Esophagus squamous epithelium (tissue), 5 donors: ENCODE measurements at places on chromosomes 16 and 17. TPM values are rescaled to one million over a fixed set of nuclear protein-coding genes. Genes with fewer than 3 reads are reported as not detected.

- no peak for DNase-seq
Measured at GRCh38 chr17:12637015-12637414, 28.7 kb upstream of the MYOCD start.

GRCh38 chr17:60110586-60110985 is 31.9 kb upstream of the HEATR6 start:
- DNase-seq = no peak

- no peak for DNase-seq
Measured at GRCh38 chr16:20175358-20175757, 101.7 kb upstream of the GPR139 start.

DNA sequence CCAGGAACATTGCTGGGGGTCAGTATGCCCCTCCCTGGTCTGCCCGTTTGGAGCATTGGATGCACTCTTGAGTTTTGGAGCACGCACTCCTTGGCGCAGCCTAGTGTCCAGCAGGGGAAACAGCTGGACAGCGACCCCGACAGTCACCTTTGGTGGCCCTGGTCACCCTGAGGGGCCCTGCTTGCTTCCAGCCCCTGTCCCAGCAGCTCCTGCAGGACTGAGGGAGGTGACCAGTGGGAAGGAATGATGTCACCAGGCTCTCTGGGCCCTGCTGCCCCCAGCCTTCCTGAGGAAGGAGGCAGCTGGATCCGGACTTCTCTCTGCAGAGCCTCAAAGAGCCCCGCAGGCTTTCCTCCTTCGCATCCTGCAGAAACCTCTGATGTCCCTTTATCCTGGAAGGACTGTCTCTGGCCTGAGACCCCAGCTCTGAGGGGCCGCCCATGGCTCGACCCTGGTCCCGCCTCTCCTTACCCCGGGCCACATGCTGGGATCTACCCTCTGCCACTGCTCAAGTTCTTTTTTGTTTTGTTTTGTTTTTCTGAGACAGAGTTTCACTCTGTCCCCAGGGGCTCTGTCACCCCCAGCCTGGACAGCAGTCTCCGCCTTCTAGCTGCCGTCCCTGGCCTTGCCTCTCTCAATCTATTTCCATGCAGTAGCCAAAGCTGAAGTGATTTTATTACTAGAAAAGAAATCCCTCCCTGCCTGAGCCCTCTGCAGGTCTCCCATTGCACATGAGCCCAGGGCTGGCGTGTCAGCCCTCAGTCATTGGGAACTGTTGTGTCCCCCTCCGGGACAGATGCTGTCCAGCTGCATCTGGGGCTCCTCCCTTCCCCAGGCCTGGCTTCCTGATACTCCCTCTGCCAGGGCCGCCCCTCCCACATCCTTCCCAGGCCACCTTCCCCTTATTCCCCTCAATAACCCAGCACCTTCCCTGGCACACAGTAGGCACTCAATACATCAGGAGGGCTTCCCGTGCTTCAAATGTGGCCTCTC is 11.6 kb downstream of the ZSCAN10 start:
- DNase-seq = no peak

DNA sequence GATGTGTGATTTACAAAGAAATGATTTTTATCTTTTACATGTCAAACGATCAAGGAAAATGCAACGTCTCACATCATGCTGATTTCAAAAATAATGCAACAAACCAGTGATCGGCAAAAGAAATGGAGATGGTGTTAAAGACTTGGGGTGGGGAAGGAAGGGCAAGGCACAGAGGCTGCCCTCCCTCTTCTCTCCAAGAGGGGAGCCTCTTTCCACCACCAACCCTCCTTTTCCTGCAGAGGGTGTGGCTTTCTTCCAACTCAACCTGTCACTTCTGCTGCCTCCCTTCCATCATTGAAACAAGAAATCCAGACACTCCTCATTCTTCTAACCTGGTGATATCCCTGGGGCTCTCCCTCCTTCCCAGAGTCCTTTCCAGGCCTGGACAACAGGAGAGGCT is 320.8 kb downstream of the SLC39A11 start:
- no peak for DNase-seq

DNA sequence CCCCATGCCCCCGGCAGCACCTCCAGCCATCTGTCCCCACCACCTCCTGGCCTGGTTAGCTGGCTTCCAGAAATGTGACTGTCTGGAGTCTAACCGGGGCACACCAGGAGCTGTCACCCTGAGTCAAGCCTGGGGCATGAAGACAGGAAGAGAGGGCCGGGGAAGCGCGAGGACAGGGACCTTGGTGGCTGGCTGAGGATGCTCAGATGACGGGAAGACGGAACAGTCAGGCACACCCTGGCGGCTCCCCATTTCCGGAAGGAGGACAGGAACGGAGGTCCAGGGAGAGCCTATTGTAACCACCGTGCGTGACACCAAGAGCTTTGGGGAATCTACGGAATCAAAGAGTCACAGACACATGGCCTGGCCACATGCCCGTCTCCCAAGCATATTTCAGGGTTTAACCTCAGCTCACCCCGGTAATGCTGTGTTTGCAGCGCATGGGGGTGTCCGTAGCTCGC is 51.7 kb downstream of the SDK2 start:
- DNase-seq = no peak

DNA sequence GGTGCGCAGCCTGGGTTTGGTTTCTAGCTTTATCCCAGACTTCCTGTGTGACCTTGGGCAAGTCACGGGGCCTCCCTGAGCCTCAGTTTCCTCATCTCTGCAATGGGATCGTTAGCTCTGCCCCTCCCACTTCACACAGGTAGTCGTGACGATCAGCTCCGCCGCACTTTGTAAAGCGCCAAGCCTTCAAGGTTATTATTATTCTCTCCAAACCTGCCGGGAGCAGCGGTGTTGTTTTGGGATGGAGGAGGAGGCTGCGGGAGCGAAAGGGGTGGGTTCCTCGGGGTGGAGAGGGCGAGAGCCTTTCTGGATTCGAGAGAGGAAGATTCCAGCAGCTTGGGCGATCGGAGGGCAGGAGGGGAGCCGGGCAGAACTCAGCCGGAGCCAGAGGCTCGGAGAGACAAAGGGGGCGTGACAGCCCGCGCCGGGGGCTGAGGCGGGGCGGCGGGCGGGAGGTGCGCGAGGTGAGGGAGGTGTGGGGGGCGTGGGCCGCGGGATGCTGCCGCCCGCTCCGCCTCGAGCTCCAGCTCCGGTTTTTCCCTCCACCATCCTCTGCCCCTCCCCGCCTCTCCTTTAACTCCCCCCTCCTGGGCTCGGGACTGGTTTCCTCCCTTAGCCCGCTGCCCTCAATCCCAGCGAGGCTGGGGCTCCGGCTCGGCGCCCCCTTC is at the start of gene EFNB3:
Gene EFNB3, plus strand, starts transcription at position 602 of the 668 bp plus-strand sequence. CDS start 397 bp downstream, outside the sequence.
- no peak for DNase-seq

DNA sequence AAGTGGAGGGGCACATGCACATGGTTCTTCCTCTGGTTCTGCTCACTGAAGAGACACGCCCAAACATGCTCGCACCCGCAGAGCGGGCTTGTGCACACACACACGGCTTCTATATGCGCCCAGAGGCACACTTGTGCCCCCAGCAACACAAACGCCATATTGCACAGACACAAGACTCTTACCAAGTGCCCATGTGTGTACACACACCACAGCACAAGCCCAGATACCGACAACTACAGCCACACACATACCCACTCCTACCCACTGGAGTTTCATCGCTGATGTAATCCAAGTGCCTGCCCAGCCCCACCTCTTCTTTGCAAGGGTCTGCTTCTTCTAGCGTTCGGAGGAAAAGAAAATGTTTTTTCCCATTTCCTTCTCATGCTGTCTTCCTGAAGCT is 6.5 kb upstream of the PRR29 start:
- no peak for DNase-seq

DNA sequence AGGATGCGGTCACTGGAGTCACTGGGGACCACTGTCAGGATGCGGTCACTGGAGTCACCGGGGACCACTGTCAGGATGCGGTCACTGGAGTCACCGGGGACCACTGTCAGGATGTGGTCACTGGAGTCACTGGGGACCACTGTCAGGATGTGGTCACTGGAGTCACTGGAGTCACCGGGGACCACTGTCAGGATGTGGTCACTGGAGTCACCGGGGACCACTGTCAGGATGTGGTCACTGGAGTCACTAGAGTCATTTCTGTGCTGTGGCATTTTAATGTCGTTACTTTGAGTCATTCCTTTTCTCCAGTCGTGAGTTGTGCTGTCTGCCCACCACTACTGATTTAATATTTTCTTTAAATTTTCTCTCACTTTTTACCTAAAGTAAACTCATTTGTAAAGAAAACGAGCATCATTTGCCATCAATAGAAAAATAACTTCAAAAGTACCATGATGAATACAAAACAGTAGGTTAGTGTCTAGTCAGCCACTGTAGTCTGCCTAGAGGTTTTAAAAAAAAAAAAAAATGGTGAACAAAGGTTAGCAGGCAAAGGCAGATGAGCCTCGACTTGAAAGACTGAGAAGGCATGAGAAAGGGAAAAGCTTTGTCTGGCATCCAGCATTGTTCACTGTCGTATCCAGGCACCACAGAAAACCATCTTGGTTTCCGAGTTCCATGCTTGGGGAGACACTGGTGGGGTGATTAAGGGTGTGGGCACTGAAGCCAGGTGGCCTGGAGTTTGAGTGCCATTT is 346.6 kb downstream of the SNX29 start:
- no peak for DNase-seq

- no peak for DNase-seq
Measured at GRCh38 chr16:9334103-9334502, 242.7 kb downstream of the HAPSTR1 start.

- DNase-seq = no peak
Measured at GRCh38 chr16:78927766-78928165, 672.8 kb downstream of the MAF start.

DNA sequence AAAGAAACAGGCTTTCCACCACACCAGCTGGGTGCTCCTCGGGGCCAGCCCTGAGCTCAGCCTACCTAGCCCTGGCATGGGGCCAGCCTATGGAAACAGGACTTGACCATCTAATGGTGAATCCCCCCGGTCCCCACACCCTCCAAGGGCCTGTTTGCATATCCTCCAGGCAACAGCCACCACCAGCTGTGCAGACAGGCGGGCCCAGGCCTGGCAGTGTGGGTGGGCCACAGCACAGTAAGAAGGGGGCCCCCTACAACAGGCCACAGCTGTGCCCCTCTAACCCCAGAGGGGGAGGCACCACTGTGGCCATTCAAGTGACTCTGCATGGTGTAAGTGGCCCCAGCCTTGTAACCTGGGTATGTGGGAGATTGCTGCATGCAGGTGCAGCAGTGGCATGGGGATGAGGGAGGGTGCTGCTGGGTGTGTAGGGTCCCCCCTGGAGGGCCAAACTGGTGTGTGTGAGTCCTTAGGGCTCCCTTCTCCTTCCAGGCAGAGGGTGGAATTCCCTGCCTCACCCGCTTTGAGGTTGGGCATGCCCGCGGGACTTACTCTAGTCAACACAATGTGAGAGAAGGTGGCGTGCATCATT is 148.2 kb downstream of the C16orf78 start:
- no peak for DNase-seq

DNA sequence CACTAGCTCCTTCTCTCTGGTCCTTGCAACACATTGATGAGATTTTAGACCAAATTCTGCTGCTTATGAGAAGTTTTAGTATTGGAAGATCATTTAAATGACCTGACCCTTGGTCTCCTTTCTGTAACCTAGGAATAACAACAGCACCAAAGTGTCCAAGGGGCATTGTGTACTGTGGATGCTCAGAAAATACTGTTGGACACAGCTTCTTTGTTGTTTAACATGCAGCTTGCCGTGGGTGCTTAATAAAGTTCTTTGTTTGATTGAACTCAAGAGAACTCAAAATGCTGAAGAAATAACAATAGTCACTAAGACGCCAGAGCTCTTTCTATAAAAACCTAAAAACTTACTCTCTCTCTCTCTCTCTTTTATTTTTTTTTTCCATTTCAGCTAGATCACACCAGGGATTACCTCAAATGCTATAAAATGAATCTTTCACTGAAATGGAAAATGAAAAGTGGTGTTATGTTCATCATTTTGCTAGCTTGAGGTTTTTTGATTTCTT is 548.9 kb upstream of the CDH8 start:
- no peak for DNase-seq

- no peak for DNase-seq
Measured at GRCh38 chr17:13429201-13429600, 172.5 kb downstream of the HS3ST3A1 start.

GRCh38 chr16:47310792-47311211 is 150.1 kb downstream of the ITFG1 start:
- DNase-seq = no peak

DNA sequence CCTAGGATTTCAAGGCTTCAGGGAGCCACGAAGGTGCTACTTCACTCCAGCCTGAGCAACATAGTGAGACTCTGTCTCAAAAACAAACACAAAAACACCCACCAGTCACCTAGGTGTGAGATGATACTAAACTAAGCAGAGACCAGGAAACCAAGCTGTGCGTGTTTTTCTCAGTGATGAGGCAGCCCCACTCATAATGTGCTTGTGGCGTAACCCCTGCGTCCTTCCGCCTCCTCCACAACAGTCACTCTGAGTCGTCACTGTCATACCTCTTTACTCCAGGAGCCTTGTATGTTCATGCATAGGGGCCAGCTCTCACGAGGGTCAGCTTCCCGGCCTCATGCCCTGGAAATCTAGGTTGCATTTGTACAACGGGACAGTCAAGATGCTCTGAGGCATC is 31.1 kb upstream of the SLC47A1 start:
- no peak for DNase-seq

DNA sequence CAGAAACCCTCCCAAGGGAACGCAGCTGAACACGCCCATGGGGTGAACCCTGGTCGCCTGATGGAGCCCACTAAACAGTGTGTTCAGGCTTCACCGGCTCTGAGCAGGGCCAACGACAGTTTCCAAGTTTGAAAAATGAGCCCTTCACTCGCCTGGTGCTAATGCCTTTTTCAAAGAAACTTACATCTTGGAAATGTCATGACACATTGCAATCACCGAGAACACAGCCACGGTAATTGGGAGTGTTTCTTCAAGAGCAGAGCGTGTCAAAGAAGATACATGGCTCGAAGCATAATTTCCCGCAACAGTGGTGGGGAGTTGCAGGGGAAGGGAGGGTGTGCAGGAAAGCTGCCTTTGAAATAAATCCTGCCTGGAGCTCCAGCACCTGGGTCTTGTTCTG is 463.2 kb downstream of the TMEM114 start:
- no peak for DNase-seq

DNA sequence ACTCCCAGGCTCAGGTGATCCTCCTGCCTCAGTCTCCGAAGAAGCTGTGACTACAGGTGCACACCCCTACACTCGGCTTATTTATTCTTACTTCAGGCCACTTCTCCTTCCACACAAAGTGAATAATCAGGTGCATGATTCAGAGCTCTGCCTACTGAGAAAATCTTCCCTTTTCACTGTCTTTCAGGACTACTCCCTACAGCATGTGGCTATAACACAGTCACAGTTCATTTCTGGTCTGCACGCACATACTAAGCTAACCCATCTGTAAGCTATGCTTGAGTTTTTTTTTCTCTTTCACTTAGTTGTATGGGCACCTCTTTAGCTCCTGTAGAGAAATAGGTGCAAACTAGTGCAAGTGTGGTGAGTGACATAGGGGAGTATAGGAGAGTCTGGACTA is 7.6 kb upstream of the SLFN5 start:
- no peak for DNase-seq

GRCh38 chr17:44607836-44608690 is 48.2 kb upstream of the MEIOC start:
- no peak for DNase-seq

- no peak for DNase-seq
Measured at GRCh38 chr16:66287926-66288325, 78.6 kb upstream of the CDH5 start.

The C17orf50 gene
- total RNA-seq = not detected

The SSTR5 gene
- total RNA-seq = not detected

The THOC6 gene
- 23.9 TPM for total RNA-seq

The LGALS9B gene
- 20.8 TPM for total RNA-seq

The SMIM5 gene
- 7.4 TPM for total RNA-seq

The KIF2B gene
- total RNA-seq = not detected

The CIBAR2 gene
- total RNA-seq = not detected

The GALK1 gene
- total RNA-seq = 16.4 TPM

The HBQ1 gene
- total RNA-seq = not detected

The TPPP3 gene
- 26.2 TPM for total RNA-seq
